ENCODE measurements at places on chromosomes 13 and 19.
A peak's percentile ranks its signal among the peaks of the same experiment; 100 is the strongest.

DNA sequence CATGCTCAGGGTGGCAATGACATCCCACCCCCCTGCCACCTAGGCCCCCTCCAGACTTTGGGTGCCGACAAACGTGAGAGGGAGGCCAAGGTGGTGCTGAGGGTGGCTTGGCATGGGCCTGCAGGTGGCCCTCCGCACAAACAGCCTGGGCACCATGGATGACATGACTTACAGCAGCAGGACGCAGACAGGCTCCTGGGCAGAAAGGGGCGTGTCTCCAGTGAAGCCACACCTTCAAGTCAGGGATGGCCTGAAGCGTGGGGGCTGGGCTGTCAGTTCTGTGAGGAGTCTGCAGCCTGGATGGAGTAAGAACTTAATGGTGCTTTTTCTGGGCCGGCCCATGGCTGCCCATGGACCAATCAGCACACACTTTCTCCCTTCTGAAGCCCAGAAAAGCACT, 25.3 kb downstream of the POMP start:
- DNase-seq, result no peak

GRCh38 chr19:29485293-29485692, 40.5 kb upstream of the VSTM2B start:
- DNase-seq, result peak; percentile 14

- no peak for DNase-seq
Measured at GRCh38 chr13:90104764-90105163, 1242.7 kb upstream of the MIR17HG start.

DNA sequence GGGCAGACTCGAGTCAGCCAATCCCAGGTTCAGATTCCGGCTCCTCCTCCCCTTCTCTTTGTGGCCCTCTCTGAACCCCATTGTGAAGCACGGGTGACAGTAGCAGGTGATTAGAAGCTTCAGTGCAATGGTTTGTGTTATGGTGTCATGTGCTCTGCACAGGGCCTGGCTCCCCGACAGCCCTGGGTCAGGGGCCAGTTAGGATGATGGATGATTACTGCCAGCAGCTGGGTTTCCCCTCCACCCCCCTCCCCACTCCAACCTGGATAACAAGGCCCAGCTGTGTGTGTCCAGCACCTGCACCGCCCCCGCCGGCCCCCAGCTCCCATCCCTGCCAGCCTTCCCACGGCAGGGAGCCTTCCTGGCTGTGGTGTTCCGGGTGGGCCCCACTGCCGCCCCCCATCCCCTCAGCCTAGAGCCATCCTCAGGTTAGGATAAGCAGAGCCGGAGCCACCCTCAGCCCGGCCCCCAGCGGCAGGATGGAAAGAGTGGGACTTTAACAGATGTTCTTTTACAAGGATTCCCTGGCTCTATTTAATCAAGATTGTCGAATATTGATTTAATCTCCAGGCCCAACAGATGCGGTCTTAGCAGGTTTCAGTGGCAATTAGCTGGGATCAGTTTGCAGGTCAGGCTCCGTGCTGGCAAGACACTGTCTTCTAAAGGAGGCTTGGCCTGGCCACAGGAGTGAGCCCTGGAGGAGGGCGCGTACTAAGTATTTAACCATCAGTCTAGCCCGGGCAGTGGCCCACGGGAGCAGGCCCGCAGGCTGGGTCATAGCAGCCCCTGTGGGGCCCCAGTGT, 156.2 kb downstream of the SIPA1L3 start:
- DNase-seq, result no peak

- DNase-seq, result no peak
Measured at GRCh38 chr19:33212436-33213172, 13.0 kb downstream of the SLC7A10 start.

DNA sequence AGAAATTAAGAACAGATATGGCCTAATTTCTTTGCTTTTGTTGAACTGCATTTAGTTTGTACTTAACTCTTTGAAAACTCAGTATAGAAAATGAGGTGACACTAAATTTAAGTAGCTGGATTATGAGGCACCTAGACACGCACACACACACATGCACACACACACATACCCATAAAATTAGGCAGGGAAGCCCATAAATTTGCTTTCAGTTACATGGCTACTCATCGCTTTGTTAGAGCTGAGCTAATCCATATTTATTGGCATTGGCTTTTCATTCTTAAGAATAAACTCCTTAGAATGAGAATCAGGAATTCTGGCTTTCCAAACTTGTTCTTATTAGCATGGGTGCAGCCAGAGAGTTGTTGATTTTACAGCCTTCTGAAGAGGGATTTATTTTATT, 61.7 kb upstream of the MBNL2 start:
- DNase-seq, result no peak

DNA sequence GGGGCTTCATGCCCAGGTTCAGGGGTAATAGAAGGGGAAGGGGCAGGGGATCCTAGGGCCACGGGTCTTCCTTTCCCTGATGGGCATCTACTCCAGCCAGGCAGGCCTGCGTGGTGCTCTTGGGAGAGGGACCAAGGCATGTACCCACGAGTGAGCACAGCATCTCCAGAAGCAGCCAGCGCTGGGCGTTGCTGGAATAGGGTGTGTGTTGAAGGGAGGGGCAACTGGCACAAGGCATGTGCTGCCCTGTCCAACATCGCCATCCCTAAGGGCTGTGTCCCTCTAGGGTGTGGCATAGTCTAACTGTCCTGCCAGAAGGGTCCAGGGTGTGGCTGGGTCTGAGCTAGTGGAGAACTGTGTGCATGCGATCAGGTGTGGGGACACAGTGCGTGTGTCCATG, 2.9 kb downstream of the NOTCH3 start:
- no peak for DNase-seq

DNA sequence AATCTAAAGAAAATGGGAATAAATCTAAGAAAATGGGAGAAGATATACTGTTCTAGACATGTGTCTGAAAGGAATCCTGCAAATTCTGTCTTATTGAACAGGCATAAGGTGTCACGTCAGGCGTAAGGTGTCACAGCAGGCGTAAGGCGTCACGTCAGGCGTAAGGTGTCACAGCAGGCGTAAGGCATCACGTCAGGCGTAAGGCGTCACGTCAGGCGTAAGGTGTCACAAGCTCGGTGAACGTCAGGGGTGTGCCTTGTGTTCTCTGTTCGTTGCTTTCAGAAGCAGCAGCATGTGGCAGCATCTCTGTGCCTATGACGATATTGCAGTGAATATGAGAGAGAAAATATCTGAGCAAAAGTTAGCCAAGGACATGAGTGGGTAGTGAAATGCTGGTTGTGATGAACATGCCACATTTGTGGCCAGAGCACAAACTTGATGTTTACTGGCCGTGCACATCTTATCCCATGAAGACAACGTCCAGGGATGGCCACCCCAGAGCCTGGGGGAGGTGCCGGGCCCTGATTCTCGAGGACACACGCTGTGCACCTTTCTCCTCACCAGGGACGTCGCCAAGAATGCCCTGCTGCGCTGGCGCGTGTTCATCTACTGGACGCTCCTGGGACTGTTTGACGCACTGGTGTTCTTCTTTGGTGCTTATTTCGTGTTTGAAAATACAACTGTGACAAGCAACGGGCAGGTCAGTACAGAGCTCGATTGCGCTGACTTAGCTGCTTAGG, 107.0 kb upstream of the MCF2L start:
- DNase-seq, result no peak

DNA sequence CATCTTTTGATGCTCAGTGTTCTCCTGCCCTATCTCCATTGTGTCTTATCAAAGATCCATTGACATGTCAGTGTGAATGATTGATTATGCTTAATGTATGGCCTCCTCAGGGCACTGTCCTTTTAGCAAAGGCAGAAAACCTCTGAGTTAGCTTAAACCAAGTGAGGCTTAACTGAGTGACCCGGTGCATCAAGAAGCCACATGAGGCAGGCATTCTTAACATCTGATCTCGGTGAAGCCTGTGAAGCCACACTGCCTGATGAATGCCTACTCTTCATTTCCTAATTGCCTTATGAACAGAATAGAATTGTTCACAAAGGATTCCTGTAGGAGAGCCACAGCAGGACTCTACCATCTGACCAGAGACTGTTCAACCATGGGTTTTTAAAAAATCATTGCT, 168.1 kb upstream of the SOX21 start:
- no peak for DNase-seq

- no peak for DNase-seq
Measured at GRCh38 chr19:42323473-42323851, 2.0 kb upstream of the MEGF8 start.

DNA sequence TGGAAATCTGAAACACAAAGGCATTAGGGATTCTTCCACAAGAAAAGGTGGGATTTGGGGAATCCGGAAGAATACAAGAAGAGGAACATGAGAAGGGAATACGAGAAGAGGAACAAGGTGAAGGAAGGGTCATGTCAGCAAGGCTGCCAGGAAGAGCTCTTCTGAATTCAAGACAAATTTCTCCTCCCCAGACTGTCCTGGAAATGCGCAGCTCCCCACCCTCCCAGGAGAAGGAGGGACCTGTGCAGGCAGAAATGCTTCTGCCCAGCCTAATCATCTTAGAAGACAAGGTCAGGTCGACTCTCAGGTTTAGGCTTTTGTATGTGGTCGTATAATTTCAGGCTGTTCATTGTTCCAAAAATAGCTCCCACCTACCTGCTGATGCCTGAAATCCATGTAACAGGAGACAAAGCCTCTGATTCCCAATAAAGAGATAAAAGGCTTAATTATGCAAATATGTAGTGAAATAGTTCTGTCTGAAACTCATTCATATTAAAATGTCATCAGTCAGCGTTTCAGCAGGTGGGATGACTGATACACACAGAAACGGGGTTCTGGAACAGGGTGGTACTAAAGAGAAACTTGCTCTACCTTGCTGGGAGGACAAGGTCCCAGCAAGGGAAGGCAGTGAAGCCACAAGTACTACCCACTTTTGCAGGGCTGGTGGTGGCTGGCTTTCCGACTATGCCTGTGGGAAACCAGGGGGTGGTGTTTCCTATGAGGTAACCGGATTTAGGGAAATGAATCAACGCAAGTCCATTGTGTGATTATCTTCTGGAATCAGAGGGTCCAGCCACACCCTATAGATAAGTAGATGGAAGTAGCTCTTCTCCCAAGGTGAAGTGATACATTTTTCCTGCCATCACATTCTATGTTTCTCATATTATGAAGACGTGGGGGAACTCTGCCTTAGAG, 76.1 kb downstream of the KL start:
- no peak for DNase-seq

DNA sequence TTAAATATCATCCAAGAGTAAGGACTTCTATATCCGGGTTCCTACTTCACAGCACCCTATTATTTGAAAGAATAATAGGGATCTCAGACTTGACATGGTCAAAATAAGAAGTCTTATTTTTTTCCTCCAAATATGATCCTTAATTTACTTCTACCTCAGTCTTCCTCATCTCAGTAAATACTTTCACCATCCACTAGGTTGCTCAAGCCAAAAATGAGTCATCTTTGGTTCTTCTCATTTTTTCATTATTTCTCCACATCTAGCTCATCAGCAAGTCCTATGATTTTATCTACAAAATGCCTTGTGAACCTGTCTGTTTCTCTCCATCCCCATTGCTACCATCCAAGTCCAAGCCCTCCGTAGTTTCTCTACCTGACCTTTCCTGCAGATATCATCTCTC, 121.9 kb upstream of the GJB6 start:
- DNase-seq, result no peak

DNA sequence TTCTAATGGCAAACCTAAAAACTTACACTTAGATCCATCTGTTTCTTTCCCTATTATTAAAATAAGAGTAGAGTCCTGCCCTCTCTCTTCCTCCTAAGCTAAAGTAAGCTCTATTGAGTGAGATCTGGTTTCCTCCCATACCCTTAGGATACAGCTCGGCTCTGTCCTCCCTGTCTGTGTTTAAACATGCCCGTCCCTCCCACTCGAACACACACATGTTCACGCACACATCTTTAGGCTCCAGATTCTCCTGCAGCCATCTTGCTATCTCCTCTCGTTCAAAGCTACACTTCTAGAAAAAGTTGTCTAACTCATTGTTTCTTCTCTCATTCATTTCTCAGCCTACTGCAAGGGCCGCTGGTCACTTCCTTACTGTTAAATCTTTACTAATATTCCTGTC, 15.1 kb upstream of the CEBPG start:
- no peak for DNase-seq

DNA sequence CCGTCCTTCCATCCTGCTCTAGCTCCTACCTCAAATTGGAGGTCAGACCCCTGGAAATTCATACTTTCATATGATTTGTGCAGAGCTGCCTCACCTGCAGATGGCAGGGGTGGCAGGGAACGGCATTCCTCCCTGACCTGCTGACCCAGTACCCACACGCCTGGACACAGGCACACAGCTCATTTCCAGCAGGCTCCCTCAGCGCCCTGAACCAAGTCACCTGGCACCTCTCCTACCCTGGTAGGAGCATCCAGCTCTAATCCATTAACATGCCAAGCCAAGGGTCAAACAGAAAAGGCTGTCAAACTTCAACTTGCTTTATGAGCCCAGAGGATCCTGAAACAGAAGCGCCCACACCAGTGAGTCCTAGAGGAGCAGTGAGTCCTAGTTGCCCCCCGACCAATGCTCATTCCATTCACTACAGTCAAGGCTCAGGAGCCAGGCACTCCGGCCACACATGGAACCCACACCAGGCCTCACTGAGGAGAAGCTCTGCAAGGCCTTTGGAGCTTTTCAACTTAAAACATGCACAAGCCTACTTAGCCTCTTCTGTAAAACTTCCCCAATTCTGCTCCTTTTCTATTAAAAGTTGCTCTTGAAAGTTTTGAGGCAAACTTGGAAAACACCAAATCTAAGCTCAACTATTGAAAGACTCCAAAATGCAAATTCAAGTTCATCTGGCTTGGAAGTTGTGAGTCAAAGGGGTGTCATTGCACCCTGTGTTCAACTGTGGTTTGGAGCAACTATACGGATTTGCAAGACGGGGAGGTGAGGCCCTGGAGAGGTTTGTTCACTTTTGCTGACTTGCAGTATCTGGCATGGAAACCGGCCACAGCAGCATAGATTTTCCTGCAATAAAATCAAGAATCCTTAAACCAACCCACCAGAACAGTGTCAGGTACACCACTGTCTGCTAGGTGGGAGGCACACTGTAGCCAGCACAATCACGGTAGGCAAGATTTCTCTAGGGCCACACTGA, 96.7 kb downstream of the CRYL1 start:
- no peak for DNase-seq

- no peak for DNase-seq
Measured at GRCh38 chr13:27772651-27773425, 19.4 kb upstream of the GSX1 start.

DNA sequence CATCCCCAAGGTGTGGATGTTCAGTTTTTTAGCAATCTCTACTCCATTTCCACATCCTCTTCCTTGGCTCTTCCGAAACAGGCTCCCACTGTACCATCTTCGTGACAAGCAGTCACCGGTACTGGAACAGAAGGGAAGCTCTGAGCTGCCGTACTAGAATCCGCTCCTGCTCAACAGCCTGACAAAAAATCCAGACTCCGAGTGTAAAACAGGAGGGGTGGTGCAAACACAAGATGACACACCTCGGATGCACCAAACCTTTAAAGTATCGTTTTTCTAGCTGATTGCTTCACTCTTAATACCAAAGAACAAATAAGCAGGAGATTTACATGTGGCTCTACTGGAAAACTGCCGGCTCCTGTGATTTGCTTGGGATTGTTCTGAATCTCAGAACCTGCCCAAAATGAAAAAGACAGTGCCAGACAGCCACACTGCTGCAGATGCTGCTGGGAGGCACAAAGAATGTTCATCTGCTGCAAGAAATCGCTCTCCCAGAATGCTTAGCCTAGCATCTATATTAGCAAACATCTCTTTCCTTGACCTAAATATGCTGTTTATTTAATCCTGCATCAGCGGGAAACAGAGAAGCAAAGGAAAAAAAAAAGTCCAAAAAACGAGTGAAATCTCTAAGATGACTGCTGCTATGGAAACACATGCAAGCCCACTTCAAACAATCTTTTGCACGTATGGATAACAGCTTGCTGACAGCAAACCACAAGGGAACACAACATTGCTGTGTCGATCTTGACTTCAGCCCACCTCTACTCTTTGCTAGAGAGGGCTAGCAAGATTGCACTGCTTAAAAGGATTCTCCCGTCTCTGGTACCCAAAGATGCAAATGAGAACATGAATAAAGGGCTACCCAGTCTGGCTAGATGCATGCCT, 38.0 kb upstream of the DOCK9 start:
- no peak for DNase-seq
